ENCODE measurements at places on chromosomes 6 and 20.
A peak's percentile ranks its signal among the peaks of the same experiment; 100 is the strongest.

- no peak for DNase-seq
Measured at GRCh38 chr20:51584116-51584515, 41.6 kb upstream of the NFATC2 start.

DNA sequence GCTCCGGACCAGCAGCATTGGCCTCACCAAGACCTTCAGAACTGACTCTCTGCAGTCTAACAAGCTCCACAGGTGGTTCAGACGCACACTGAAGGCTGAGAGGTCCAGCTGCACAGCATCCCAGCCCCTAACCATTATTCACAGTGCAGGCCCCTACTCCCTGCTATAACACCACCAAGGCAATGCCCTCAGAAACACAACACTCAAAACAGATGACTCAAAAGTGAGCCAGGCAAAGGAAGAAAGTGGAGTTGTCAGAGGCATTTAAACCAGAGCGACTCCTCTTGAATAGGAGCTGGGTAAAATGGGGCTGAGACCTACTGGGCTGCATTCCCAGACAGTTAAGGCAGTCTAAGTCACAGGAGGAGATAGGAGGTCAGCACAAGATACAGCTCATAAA is 20.5 kb upstream of the MC3R start:
- no peak for DNase-seq

DNA sequence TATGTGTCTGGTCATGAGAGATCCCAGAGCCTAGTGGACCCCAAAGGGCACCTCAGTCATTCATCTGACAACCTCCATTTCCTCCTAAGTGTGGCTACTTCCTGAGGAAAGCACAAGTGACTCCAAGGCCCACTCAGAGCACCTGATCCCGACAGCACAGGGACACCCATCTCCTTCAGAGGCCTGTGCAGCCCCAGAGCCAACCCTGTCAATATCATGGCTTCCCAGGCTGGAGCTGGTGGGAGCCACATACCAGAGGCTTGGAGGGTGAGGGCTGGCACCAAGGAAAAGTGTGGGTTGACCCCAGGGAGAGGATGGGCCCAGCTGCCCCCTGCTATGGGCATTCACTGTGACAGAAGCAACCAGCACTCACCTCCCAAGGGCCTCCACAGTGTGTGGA is 117.3 kb downstream of the PSMB1 start:
- DNase-seq: no peak

DNA sequence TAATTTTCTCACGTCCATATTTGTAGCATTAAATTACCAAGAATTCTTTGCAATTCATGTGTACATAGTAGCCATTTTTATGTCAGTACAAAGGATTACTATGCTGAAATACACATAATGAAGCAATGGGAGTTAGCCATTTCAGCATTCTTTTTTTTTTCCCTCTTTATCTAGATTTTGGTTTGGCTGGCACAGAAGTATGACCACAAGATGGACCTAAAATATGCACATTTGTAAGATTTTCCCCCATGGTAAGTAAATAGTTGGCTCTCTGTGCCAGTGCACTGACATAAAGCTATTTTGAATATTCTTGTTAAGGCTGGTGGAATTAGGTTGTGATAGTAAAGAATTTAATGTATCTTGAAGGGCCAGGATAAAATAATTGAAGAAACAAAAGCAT is 486.1 kb upstream of the BTBD3 start:
- no peak for DNase-seq

GRCh38 chr20:2103461-2104153 is 2.0 kb downstream of the STK35 start:
- no peak for DNase-seq

GRCh38 chr20:50932016-50932485 is 814 bp upstream of the ADNP start:
- no peak for DNase-seq

DNA sequence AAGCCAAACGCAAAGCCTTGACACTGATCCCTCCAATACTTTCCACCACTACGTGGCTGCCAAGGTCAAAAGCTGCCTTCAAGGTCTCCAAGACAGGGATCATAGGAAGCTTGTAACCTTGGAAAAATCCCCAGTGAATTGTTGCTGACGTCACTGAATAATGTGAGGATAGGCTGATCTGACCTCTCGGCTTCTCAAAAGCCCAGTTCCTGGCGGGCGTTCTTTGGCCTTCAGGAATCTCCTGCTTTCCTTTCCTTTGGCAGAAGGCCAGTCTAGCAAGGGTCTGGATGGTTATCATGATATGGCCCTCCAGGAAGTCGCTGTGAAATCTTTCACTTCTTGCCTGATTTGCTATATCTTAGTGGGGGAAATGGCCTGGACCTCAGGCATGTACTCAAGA is 61.4 kb upstream of the TNFAIP3 start:
- DNase-seq: no peak

DNA sequence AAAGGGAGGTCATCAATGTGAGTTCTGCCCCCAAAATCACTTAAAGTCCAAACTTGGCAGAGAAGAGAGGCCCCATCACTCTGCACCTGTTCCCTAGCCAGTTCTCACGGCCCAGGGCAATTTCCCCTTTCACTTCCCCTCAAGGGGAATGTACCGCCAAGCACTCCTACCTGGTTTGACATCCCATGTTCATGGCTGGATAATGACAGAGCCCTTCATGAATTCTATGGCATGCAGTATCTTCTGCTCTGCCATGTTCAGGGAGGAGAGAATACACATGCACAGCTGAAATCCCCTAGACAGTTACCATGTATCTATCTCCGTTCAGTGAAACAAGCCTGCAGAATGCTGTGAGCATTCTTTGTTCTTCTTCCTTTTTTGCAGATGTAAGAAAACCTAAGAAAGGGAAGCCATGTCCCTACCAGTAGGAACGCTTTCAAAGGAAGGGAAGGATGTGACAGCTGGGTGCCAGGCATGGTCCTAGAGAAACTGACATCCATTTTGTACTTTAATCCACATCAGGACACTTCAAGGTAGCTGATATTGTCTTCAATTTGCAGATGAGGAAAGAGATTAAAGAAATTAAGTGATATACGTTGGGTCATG is 79.8 kb upstream of the ARID1B start:
- DNase-seq: no peak

DNA sequence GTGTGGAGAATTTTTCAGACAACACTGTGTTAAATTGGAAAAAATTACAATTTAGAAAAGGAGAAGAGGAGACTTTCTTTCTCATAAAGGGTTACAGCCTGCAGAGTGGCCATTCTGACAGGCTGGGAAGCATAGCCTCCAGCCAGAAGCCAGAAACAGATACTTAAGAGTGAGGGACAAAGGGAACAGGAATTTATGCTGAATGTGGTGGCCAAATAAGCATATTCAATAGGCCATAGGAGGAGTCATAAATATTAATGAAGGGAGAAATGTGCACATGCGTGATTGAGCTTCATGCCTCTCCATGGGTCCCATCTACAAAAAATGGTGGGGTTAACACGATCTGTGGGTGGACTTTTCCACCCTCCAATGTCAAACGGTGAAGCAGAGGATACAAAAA is 13.4 kb downstream of the TMEM200A start:
- DNase-seq: no peak

GRCh38 chr20:48489656-48490055 is 338.1 kb downstream of the PREX1 start:
- no peak for DNase-seq

GRCh38 chr20:19849341-19850197 is 91.5 kb downstream of the RIN2 start:
- no peak for DNase-seq

GRCh38 chr6:64955435-64955848 is 751.6 kb downstream of the EYS start:
- DNase-seq: no peak

- no peak for DNase-seq
Measured at GRCh38 chr6:47207261-47207660, 102.4 kb downstream of the TNFRSF21 start.

GRCh38 chr20:3765171-3765882 is 2.2 kb downstream of the ADISSP start:
- DNase-seq: no peak

GRCh38 chr20:7716286-7716972 is 223.8 kb downstream of the HAO1 start:
- no peak for DNase-seq

- DNase-seq: no peak
Measured at GRCh38 chr6:12229332-12229731, 60.8 kb upstream of the EDN1 start.

DNA sequence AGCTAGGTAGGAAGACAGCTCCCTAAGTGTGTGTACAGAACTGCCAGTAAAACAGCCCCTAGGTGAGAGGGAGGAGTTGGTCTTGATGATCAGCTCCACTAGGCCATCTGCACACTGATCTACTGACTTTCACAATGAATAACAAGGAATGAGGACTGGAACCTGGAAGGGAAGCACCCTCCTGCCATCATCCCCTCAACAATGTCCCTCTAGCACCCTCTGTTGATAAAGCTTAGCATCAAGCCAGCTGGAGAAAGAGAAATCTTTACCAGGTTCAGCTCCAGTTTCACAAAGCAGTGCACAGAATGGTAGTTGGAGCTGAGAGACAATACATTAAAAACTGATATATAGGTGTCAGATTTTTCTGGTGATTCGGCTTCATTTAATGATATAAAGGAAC is 57.2 kb upstream of the IRAK1BP1 start:
- peak; percentile 4 for DNase-seq

GRCh38 chr6:95240514-95240913 is 336.8 kb upstream of the MANEA start:
- DNase-seq: no peak

DNA sequence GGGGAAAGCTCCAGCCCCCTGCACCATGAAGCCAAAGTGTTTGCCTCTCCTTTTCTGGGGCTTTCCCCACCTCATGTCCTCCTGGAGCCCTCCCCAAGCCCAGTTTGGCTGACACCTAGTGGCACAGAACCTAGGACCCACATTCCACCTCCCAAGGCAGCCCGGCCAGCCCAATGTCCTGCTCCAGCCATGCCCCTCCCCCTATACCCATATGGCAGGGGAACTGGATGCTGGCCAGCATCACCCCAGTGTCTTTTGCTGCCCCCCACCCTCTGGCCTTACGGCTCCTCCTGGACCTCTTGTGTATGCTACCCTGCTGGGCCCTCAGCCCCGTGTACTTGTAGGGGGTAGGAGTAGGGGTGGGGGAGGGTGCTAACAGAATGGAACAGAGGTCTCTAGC is 170.1 kb downstream of the KIF6 start:
- no peak for DNase-seq

DNA sequence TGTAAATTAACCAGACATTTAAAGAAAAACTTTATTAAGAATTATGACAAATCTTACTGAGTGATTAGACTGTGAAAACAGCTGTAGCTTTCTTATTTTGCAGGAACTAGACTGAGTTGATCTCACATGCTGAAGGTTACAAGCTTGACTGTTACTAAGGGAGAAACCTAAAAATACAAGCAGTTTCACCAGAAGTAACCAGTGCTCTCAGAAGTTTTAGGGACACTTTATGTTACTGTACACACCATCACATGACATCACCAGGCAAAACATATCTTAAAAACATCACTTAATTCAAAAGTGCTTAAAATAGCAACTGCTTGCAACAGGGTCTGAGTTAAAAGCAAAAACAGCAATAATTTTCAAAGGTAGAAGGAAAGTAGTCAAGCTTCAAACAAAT is 5.4 kb downstream of the FBXO30 start:
- DNase-seq: no peak

- no peak for DNase-seq
Measured at GRCh38 chr6:56033401-56033800, 158.0 kb upstream of the BMP5 start.
